ENCODE measurements at places on chromosomes 1 and 21. TPM values are rescaled to one million over a fixed set of nuclear protein-coding genes. Genes with fewer than 3 reads are reported as not detected.

The OR2L5 gene
- total RNA-seq = not detected

GRCh38 chr21:31225713-31226112 lies 118.3 kb downstream of the TIAM1 start:
- DNase-seq = no peak
- no peak overlapping the region for H3K4me3 ChIP-seq
- H3K27me3 ChIP-seq = no peaks in the 10 kb centered on the region
- no peak overlapping the region for H3K27ac ChIP-seq
- H3K4me1 ChIP-seq = peaks cover 16% of the 10 kb centered on the region

DNA sequence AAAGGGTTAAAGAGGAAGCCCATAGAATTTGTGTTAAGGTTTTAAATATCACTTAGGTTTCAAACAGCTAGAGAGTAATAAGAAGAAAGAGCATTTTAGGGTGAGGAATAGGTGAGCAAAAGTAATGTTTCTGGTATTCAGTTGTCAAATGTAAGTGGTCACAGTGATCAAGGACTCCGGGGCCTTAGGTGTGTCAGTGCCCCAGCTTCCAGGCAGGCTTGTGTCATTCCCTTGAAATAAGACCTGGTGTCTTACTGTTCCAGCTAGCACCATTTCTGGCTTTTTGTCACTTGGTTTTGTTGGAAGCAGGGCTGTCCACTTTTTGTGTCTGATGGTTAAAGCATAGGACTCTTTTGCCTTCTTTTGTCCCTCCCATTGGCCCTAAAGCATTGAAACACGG lies 69.6 kb downstream of the DYRK1A start:
- H3K4me1 ChIP-seq = peaks cover 36% of the 10 kb centered on the region
- H3K27ac ChIP-seq = no peak overlapping the region
- no peak for DNase-seq
- H3K27me3 ChIP-seq = no peaks in the 10 kb centered on the region
- H3K36me3 ChIP-seq = peaks cover 9% of the 10 kb centered on the region

- H3K36me3 ChIP-seq = no peaks in the 10 kb centered on the region
- H3K27ac ChIP-seq = no peak overlapping the region
- H3K27me3 ChIP-seq = peaks cover 18% of the 10 kb centered on the region
Observed at GRCh38 chr1:199868777-199869176, 158.7 kb upstream of the NR5A2 start.

DNA sequence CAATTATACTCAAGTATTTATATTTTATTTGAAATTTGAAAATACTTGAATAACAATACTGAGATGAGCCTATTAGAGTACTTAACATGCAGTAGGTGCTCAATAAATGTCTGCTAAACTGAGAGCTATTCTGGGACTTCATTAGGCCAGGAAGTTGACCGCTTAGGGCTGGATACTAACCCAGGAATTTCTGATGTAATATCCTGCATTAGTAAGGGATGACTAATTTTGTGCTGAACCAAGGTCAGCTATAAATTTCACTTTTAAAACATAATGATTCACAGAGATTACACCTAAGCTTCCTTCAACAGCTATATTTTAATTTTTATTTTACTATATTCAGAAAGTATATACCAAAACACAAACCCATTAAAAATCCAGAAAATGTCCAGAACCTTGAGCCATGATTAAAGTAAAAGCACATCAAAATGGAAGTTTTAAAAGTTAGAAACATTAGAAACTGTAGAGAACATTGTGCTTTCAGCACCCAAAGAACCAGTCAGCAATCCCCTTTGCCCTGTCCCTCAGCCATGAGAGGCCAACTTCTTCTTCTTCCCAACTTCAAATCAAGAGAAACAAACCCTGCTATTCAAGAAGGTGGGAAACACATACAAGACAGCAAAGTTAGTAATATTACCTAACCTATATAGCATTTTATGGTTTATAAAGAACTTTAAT lies 35.4 kb downstream of the WNT2B start:
- H3K27me3 ChIP-seq = no peaks in the 10 kb centered on the region
- H3K4me3 ChIP-seq = no peak overlapping the region
- DNase-seq = no peak
- peaks cover 2% of the 10 kb centered on the region for H3K4me1 ChIP-seq
- no peak overlapping the region for H3K27ac ChIP-seq

- H3K27me3 ChIP-seq = no peaks in the 10 kb centered on the region
- no peak overlapping the region for H3K27ac ChIP-seq
- H3K4me1 ChIP-seq = no peaks in the 10 kb centered on the region
- no peak for DNase-seq
- no peaks in the 10 kb centered on the region for H3K36me3 ChIP-seq
Observed at GRCh38 chr1:188433425-188433824, 1604.7 kb downstream of the PLA2G4A start.
